A549 treated with DMSO at 1 μM for 4 hours (cell line): ENCODE measurements at places on chromosomes 3 and 15. TPM values are rescaled to one million over a fixed set of nuclear protein-coding genes. Genes with fewer than 3 reads are reported as not detected.

Gene ZDHHC3
- 34.0 to 39.4 TPM (median 38.1 TPM) in 5 replicates for total RNA-seq

Gene PARP16
- 9.9 to 12.1 TPM (median 10.9 TPM) in 5 replicates for total RNA-seq

Gene SI
- total RNA-seq: not detected in 5 replicates

Gene IL17RB
- total RNA-seq: 0.81 to 1.3 TPM (median 1.0 TPM) in 5 replicates

Gene SLC22A14
- total RNA-seq: 0.07 to 0.19 TPM (median 0.08 TPM) in 3 of 5 replicates, not detected in the others

Gene SLC9C1
- not detected in 5 replicates for total RNA-seq

Gene ECE2
- total RNA-seq: not detected in 5 replicates

Gene MUSTN1
- not detected in 5 replicates for total RNA-seq

Gene SERINC4
- total RNA-seq: 0.06 to 0.23 TPM (median 0.12 TPM) in 4 of 5 replicates, not detected in the other

Gene ZNF106
- total RNA-seq: 9.9 to 14.8 TPM (median 13.9 TPM) in 5 replicates

Gene SAMMSON
- total RNA-seq: not detected in 5 replicates

Gene STAC
- 1.8 to 3.1 TPM (median 2.8 TPM) in 5 replicates for total RNA-seq

Gene DOCK3
- 0.37 to 0.50 TPM (median 0.43 TPM) in 5 replicates for total RNA-seq

Gene SCAMP5
- total RNA-seq: 12.3 to 15.8 TPM (median 14.0 TPM) in 5 replicates
